ENCODE measurements at places on chromosomes 1 and 21. TPM values are rescaled to one million over a fixed set of nuclear protein-coding genes. Genes with fewer than 3 reads are reported as not detected.
A peak's percentile ranks its signal among the peaks of the same experiment; 100 is the strongest.

DNA sequence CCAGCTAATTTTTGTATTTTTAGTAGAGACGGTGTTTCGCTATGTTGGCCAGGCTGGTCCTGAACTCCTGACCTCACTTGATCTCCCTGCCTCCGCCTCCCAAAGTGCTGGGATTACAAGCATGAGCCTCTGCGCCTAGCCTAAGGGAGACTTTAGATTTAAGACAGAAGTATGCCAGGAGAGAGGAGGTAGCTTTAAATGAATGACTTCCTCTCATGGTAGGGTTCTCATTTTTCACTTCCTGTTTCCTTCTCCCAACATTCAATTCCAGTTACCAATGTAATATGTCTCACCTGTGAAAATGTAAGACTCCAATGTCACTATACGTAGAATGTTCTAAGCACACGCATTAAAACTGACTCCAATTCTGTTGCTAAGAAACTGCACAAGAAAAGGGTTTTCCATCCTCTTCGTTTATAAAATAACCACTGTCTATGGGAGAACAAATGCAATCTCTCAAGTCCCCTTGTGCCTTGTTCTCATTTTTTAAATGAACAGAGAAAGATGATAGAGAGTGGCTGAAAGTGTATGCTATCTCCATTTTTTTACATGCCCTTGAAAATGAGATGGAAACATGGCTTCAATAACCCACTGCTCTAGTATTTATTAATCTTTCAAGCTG is 140.0 kb downstream of the SLC45A1 start:
- H3K36me3 ChIP-seq = peaks cover 11% of the 10 kb centered on the region
- no peak for DNase-seq
- H3K4me1 ChIP-seq = peaks cover 33% of the 10 kb centered on the region
- no peaks in the 10 kb centered on the region for H3K27me3 ChIP-seq

DNA sequence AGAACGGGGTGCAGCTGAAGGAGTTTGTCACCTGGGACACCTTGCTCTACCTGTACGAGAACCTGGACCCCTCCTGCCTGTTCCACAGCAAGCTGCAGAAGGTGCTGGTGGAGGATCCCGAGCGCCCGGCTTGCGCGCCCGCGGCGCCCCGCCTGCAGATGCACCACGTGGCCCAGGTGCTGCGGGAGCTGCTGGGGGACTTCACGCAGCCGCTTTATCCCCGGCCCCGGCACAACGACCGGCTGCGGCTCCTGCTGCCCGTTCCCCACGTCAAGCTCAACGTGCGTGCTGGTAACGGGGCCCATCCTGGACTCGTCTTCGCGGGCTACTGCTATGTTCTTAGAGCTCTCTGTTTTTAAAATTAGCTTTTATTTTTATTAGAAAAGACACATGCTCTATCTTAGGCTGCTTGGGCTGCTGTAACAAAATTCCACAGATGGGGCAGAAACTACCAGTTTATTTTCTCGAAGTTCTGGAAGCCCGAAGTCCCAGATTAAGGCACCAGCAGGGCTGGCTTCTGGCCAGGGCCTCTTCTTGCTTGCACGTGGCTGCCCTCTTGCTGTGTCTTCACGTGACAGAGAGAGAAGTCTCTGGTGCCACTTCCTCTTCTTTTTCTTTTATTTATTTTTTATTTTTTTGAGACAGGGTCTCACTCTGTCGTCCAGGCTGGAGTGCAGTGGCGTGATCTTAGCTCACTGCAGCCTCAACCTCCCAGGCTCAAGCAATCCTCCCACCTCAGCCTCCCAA is 38.1 kb downstream of the TRPM2 start:
- DNase-seq = no peak
- H3K4me3 ChIP-seq = no peak overlapping the region
- H3K27me3 ChIP-seq = no peaks in the 10 kb centered on the region
- no peaks in the 10 kb centered on the region for H3K4me1 ChIP-seq
- H3K36me3 ChIP-seq = no peaks in the 10 kb centered on the region
- no peak overlapping the region for H3K27ac ChIP-seq

DNA sequence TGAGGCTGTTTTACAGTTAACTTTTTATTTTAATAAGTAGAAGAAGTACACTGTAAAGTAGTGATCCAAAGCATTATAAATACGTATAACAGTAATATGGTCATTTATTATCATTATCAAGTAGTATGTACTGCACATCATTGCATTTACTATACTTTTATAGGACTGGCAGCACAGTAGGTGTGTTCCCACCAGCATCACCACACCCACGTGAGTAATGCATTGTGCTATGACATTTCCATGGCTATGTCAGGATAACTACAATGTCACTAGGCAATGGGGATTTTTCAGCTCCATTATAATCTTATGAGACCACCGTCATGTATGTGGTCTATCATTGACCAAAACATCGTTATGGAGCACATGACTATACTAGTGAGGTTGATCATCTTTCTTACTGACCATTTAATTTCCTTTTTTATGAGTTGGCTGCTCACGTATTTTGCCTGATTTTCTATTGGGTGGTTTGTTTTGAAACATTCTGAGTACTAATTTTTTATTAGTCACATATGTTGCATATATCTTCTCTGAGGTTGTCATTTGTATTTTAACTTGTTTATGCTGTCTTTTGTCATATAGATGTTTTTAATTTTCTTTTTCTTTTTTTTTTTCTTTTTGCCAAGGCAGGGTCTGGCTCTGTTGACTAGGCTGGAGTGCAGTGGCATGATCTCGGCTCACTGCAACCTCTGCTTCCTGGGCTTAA is 25.3 kb upstream of the SHCBP1L start:
- H3K4me3 ChIP-seq = no peak overlapping the region
- H3K4me1 ChIP-seq = no peaks in the 10 kb centered on the region
- H3K27ac ChIP-seq = no peak overlapping the region

GRCh38 chr1:161046605-161047228 is 940 bp upstream of the USF1 start:
- no peak for DNase-seq
- H3K4me3 ChIP-seq = peak overlapping the region; percentile 96
- peaks cover 27% of the 10 kb centered on the region for H3K4me1 ChIP-seq

SH2D5 gene
- 2.7 TPM for total RNA-seq

TDRD10 gene
- total RNA-seq = not detected

EPHB2 gene
- not detected for total RNA-seq

ADGRL4 gene
- total RNA-seq = not detected
